ENCODE measurements at places on chromosomes 3 and 15. TPM values are rescaled to one million over a fixed set of nuclear protein-coding genes. Genes with fewer than 3 reads are reported as not detected.

GRCh38 chr3:24199775-24200247 is 254.7 kb downstream of the NR1D2 start:
- no peak for DNase-seq

CHST2 gene
- polyA plus RNA-seq, result 2.0 TPM

DNA sequence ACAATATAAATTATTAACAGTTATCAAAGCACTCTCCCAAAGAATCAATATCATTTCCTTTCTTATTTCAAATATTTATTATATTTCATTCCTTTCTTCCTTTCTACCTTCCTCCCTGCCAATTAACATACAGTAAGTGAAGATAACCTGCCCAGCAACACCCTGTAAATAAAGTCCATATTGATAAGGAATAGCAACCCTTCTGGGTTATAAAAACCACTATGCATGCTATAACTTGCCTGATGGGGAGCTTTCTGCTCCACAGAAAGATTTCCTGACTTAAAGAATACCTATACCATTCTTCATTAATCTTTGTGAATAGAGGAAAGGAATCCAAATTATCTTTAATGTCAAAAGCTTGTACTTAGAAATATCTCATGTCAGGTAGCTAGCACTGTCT is 166.5 kb downstream of the ISL2 start:
- DNase-seq, result no peak

PRTG gene
- 0.23 TPM for polyA plus RNA-seq

GOLGA8N gene
- 7.9 TPM for polyA plus RNA-seq

CDHR4 gene
- 0.07 TPM for polyA plus RNA-seq

DZIP1L gene
- 2.6 TPM for polyA plus RNA-seq

DNA sequence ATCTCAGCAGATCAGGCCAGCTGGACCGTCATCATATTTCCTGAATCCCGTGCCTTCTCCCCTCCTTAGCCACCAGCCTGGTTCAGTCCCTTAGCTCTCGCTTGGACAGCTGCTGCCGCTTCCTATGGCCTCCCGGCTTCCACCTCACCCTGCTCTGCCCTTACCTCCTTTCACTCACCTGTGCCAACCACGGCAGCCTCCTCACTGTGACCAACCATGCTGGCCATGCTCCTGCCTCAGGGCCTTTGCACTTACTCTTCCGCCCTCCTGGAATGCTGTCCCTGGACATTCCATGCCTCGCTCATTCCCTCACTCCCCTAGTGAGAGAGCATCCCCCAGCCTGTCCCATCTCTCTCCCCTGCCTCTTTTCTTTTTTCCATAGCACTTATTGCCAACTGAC is 19.2 kb downstream of the GRIP2 start:
- peak; percentile 3 for DNase-seq

GRCh38 chr3:169939320-169939719 is 27.3 kb upstream of the SEC62 start:
- no peak for DNase-seq

DNA sequence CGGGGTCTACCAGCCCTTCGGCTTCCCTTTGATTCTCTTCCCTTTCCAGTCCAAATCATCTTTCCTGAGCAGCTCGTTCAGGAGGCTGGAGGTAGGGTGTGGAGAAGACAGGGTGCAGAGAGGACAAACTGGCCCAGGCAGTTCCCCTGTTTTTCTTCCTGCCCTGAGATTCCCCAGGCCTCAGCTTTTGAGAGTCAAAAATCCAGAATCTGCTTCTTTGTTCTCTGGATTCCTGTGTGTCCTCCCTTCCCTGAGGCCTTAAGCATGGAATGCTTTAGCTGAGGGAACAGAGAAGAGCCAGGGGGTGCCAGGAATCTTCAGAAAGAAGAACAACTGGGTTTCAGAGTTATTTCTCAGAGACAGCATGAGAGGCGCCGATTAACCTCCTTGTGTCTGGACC is 26.7 kb upstream of the LRTM1 start:
- DNase-seq, result no peak

DNA sequence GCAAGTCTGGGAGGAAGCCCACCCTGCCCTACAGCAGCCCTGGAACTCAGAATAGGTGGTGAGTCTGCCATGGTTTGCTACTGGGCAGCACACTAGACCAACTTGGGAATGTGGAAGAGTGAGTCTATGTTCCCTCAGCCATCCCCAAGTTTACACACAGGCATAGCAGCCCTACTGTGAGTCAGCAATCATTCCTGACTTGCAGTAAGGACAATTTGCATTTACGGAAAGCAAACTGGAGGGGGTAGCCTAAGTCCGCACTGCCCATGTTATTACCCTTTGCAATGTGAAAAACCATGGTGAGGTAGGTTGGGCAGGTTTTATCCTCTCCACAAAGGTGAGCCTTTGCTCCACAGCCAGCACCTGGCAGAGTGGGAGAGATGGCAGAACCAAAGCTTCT is 4.6 kb downstream of the TCTA start:
- no peak for DNase-seq

DNA sequence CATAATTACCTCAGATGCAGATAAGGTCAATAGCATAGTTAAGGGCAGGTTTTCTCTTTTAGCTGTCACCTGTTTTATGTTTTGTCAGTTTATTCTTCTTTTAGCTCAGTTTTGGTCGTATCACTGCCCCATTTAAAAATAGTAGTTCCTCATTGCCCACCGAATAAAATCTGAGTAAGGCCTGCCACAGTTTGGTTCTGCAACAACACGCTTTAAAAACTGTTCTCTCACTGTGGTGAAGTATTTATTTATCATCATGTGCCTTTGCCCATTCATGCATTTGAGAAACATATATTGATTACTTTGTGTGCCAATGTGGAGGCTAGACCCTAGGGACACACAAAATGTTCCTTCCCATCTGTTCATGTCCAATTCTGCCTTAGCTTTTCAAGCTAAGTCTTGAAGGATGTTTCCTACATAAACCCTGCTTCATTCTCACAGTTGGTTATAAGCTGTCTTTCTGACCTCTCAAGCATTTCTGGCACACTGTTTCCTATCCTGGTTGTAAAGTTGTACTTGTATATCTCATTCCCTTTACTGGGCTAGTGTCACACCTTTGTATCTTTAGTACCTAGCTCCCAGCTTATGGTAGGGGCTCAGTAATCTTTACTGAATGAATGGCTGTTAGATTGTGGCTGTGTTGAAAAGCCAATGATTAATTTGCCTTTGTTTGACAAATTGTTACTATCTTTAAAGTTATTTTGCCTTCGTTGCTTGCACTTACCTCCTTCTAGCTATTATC is 23.9 kb downstream of the AKAP13 start:
- DNase-seq, result no peak

ARPP21 gene
- 0.23 TPM for polyA plus RNA-seq

GRCh38 chr15:47663101-47663500 is 54.2 kb upstream of the SEMA6D start:
- no peak for DNase-seq

ACKR4 gene
- polyA plus RNA-seq, result 7.2 TPM

FETUB gene
- polyA plus RNA-seq, result 0.07 TPM

ALDH1A3 gene
- 8.3 TPM for polyA plus RNA-seq

- no peak for DNase-seq
Observed at GRCh38 chr15:50740955-50741354, 24.6 kb downstream of the SPPL2A start.

GRCh38 chr15:29968099-29968894 is 114.5 kb upstream of the GOLGA8J start:
- no peak for DNase-seq

- DNase-seq, result no peak
Observed at GRCh38 chr3:89787979-89788378, 680.6 kb downstream of the EPHA3 start.

DNA sequence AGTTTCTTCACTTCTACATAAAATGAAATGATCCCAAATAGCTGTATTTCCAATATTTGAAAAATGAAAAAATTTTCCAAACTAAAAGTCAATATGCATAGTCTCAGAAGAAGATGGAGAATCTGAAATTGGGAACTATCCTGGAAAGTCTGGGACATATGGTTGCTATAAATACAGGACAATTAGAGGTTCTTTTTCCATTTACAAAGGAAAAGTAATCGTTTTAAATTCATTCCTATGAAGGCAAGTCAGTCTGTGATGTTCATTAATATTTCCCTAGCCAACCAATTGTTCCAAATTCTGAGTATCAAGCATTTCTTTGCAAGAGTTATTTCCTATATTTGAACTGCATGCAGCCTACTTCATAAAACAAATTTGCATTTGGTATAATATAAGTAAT is 102.2 kb downstream of the NEDD4 start:
- DNase-seq, result no peak

- DNase-seq, result peak; percentile 72
Observed at GRCh38 chr3:149460117-149460516, 14.4 kb upstream of the TM4SF4 start.

HDC gene
- polyA plus RNA-seq, result not detected

GRCh38 chr3:117633207-117633606 is 923.6 kb downstream of the TUSC7 start:
- no peak for DNase-seq

- DNase-seq, result no peak
Observed at GRCh38 chr15:65027593-65027992, 1.8 kb downstream of the MTFMT start.

NCKIPSD gene
- 32.5 TPM for polyA plus RNA-seq

GALNT15 gene
- polyA plus RNA-seq, result 10.1 TPM

DNA sequence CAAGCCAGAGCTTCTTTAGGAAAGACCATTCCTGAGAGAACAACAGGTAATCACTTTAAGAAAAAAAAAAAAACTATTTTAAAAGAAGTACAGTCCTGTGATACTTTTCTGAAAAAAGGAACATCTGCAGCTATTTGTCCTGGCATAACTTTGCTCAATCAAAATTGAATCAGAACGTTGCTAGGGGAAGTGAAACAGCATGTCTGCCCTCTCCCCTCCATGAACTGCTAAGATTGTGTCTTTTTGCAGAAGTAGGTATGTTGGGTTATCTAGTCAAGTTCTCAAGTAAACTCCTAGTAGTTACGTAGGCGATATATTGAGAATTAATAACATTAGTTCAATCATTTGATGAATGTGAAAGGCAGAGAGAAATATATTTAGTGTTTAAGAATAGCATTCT is 1013.3 kb downstream of the TUSC7 start:
- DNase-seq, result no peak

GRCh38 chr3:53495146-53495519 is 722 bp downstream of the CACNA1D start:
- DNase-seq, result no peak

DNA sequence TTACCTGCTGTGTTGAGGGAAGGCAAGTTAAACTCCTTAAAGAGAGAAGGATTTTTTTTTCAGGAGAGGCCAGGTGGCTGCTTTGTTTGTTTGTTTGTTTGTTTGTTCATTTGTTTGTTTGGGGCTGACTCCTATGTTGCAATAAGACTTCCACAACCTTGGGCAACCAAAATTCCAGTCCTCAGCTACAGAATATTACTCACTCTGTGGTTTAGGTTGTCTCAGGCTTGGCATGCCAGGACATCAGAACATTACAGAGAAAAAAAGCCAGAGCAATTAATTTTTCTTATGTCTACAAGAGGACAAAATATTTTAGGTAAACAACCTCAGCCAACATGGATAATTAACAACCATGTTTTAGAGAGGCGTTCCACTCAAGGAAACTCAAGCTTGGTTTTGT is 156.7 kb upstream of the ATP11B start:
- DNase-seq, result no peak

CHST13 gene
- polyA plus RNA-seq, result 0.11 TPM

- DNase-seq, result no peak
Observed at GRCh38 chr15:48596841-48597240, 48.7 kb downstream of the FBN1 start.

Measured in right cardiac atrium (tissue), 5 donors.